ENCODE measurements at places on chromosomes 11 and 22.

DNA sequence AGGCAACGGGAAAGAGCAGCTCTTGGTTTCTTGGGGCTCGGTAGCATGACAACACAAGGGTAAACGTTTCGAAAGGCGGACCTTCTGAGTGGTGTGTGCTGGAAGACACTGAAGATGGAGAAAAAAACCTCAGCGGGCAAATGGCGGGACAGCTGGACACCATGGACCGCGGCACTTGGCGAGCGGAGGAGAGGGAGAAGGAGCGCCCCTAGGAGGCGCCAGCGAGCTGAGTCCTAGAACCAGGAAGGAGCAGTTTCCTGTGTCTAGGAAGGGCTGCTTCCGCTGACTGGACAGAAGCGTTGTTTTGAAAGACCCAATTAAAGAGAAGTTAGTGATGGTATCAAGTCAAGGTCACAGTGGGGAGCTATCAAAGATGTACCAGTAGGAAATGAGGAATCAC lies 44.0 kb upstream of the OPCML start:
- no peak for DNase-seq

- DNase-seq: no peak
Observed at GRCh38 chr11:78676026-78676557, 101.4 kb upstream of the NARS2 start.

DNA sequence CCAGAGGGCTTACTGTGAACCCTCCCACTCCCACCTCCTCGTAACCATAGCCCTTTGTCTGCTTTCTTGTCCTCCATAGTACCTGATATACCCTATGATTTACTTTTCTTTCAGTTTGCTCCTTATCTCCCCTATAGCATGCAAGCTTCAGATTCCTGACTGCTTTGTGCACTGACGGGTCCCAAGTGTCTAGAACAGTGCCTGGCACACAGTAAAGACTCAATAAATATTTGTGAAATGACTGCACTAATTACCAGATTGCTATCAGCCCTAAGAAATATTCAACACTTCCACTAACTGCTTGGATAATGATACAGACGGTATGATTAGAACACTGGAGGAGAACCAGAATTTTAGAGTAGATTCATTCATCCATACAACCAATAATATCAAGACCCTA lies 33.0 kb downstream of the ISX start:
- no peak for DNase-seq

GRCh38 chr11:79276736-79277325 lies 164.0 kb downstream of the TENM4 start:
- DNase-seq: no peak

GRCh38 chr11:12743834-12744449 lies 69.7 kb downstream of the TEAD1 start:
- DNase-seq: no peak

- no peak for DNase-seq
Observed at GRCh38 chr11:124801636-124802312, 1.6 kb upstream of the MSANTD2 start.

- DNase-seq: no peak
Observed at GRCh38 chr22:44821741-44822475, 69.5 kb downstream of the ARHGAP8 start.

DNA sequence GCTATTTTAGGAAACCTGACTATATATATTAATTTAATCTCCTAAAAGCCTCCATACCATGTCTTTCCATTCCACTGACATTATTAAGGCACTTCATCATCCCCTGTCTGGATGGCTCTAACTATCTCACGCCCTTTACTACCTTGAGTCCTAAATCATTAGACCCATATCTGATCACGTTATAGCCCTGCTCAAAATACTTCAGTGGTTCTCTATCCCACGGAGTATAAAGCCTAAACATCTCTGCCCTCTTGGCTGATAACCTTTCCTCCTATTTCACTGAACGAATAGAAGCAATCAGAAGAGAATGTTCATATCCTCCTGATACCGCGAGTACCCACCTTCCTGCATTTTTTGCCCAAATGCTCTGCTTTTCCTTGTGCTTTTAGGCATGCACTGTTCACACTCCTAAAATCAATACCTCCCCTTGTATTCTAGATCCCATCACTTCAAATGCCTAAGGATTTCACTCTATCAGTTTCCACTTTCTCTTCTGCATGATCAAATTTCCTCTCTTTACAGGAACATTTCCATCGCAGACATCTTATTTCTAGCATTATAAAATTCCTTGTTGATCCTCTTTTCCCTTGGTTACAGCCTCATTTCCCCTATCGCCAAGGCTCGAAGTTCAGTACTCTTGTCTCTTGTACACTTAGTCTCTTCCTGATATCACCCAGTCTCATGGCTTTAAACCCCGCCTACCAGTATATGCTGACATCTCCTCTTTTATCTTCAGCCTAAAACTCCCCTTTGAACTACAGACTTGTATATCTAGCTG lies 45.0 kb upstream of the BIRC3 start:
- DNase-seq: no peak

DNA sequence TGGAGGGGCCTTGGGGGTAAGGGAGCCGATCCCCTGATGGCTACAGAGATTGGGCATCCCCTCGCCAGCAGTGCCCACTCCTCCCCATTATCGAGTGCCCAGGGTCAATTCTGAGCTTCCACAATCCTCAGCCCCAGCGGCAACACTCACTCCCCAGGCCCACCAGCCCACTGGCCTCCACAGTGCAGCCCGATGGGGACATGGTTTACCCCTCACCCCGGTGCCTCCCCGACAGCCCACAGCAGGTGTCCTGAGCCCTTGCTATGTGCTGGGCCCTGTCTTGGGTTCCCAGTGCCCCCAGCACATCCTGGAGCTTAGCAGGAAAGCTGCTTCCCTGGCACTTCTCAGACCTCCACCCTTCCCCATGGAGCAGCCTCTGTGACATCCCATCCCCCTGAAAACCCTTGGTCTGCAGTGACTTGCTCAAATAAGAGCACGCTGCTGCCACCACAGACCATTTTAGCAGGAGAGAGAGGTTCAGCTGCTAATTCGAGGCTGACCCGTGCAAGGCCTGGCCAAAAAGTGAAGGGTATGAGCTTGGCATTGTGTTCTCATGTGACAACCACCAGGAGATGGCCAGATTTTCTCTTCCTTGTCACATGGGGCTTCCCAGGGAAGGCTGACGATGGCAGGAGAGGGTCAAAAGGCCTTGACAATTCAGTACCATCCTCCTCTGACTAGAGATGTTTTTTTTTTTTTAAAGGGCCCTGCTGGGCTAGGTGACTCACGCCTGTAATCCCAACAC lies 23.6 kb downstream of the KCNJ4 start:
- no peak for DNase-seq

DNA sequence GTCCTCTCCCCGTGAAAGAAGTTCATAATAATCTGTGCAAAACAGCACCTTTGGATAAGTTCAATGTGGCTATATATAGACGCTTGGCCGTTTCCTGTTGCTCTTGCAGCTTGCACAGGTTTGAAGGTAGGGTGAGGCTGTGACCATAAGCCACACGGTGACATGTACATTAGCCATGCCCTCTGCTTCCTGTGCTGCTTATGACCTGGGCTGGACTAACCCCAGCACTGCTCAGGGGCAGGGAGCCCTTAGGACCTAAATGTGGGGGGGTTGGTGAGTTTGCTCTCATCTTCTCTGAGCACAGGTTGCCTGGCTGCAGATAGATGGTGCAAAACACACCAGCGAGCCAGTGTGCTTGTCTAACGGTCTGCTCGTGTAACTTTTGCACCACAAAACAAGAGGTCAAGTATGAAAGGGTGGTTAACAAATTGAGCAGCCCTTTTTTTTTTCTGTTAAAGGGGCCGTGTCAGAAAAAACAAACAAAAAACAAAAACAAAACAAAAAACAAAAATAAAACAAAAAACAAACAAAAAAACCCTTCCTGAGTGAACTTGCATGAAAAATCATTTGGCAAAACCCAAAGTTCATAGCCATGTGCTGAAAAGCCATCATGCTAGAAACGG lies 37.3 kb downstream of the FLI1 start:
- no peak for DNase-seq

- no peak for DNase-seq
Observed at GRCh38 chr11:114326151-114326550, 30.0 kb downstream of the NNMT start.

DNA sequence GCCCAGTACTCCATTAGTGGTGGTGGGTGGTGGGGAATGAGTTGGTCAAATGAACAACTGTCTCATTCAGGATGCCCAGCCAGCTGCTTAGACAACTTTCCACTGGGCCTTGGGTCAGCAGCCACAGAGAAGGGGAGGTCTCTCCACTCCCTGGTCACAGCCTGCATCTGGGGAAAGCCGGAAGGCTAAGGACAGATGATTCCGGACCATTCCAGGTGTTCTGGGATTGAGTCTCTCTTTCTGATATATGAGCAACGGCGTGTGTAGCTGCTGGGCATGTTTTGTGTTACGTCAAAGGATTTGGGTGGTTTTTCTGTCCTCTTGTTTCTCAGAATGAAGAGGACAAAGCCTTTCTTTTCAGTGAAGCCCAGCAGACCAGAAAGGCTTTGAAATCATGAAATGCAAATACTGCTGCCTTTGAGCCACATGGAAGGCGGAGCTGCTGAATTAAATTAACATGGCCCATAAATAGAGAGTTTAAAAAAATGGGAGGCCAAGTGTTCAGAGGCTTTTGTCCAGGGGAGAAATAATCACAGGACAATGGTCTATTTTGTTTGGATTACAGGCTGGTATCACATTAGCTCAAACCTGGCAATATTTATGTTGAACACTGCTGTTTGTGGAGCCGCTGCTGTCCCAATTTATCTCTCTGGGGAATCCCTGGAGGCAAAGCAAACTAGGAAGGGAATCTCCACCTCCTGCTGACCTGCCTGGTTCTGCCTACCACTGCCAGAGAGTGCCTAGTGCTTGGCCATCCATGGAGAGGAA lies 234.4 kb upstream of the E2F8 start:
- DNase-seq: no peak

DNA sequence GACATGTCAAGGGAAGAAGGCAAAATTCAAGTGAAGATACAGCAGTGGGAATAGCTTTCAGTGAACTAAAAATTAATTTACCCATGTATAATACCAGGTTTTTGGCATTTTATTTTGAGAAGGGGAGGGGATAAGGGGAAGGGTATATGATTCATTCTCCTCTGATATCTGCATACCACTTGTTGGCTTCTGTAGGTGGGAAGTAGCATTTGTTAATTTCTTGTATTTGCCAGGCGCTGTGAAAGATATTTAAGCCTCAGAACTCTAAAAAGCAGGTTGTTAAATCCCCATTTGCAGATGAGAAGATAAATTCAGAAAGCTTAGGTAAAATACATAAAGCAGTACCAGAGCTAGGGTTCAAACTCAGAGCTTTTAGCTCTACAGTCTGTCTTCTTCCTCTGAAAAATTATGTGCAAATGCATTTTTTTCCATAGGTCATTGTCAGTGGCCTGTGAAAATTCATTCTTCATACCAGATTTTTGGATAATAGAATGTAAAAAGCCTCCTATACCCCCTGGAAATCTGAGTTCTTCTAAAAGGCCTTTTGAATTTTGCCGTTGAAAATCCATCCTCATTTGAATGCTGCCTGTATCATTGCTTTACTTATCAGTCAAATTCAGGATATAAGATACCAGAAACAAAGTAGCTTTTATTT lies 221.3 kb downstream of the DDX10 start:
- no peak for DNase-seq

DNA sequence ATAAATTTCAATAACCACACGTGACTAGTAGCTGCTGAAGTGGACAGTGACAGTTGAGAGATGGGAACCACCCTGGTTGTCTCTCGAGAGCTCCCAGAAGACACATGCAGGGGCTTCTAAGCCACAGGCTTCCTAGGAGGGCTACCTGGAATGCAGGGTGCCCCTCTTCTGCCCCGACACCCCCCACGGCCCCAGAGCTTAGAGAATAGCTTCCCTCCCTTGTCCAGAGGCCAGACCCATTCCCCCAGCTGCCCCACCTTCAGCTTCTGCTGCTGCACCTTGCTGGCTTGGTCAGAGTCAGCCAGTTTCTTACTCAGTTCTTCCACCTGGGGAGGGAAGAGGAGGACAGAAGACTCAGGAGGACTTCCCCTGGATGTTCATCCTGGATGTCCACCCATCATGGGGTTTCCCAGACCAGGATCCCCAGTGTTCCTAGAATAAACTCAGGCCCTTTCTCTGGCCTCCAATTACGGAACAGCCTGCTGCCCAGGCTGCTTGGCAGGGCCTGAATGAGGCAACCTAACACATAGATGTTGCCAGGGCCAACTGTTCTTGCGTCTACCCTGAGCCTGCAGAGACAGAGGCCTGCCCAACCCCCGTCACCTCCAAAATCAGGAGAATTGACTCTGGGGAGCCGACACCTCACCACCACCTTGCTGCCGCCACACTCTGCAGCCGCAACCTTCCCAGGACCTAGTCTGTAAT lies 12.0 kb downstream of the IL18BP start:
- DNase-seq: no peak

DNA sequence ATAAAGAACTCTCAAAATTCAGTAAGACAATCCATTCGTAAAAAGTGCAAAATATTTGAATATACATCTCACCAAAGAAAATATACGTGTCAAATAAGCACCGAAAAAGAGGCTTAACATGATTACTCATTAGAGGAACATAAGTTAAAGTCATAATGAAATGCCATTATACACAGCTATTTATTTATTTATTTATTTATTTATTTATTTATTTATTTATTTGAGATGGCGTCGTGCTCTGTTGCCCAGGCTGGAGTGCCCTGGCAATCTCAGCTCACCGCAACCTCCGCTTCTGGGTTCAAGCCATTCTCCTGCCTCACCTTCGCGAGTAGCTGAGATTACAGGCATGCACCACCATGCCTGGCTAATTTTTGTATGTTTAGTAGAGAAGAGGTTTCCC lies 203.6 kb upstream of the UBASH3B start:
- no peak for DNase-seq

DNA sequence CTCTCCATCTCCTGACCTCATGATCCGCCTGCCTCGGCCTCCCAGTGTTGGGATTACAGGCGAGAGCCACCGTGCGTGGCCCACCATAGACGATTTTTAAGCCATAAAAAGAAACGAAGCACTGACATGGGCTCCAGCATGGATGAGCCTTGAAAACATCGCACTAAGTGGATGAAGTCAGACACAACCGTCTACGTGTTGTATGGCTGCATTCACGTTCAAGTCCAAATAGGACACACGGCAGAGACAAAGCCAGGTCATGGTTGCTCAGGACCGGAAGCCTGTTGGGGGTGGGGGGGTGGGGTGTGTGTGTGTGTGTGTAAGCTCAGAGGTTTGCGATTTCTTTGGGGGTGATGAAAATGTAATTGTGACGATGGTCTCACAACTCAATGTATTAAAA lies 10.0 kb downstream of the RRP7A start:
- no peak for DNase-seq

All from type B pancreatic cell (in vitro differentiated cells).